ENCODE measurements at places on chromosomes 1 and 21. TPM values are rescaled to one million over a fixed set of nuclear protein-coding genes. Genes with fewer than 3 reads are reported as not detected.
A peak's percentile ranks its signal among the peaks of the same experiment; 100 is the strongest.

DNA sequence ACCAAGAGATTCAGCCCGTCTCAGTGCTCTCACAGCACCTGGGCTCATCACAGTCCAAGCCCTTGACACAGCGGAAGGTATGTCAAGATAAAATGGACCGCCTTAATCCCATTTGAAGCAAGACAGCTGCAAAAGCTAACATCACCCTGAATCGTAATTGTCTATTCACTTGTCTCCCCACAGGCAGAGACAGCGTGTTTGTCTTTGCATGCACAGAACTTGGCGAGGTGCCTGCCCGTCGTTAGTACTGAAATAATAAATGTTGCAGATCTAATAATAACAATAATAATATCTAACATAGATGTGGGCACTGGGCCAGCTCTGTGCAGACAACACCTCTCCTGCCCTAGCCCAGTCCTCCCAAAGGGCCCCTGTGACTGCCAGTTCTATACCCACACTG is 271.7 kb downstream of the NPHP4 start:
- no peak for DNase-seq

ESPN gene
- not detected for total RNA-seq

- DNase-seq, result no peak
Observed at GRCh38 chr1:202704601-202705000, 5.7 kb downstream of the SYT2 start.

DNA sequence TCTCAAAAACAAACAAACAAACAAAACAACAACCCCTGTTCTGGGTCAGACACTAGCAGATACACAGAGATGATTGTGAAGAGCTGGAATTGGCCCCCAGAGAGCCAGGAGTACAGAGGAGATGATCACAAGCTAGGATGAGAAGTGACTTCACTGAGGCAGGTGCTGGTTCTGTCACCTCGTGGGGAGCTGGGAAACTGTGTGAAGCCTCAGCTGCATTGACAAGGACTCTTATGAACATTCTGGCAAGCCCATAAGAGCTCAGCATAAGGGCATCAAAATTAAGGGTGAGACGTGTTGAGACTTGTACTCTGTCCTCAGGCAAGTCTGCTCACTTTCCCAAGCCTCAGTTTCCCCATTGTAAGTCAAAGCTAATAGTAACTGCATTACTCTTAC is 14.7 kb upstream of the PTP4A2 start:
- no peak for DNase-seq

DNA sequence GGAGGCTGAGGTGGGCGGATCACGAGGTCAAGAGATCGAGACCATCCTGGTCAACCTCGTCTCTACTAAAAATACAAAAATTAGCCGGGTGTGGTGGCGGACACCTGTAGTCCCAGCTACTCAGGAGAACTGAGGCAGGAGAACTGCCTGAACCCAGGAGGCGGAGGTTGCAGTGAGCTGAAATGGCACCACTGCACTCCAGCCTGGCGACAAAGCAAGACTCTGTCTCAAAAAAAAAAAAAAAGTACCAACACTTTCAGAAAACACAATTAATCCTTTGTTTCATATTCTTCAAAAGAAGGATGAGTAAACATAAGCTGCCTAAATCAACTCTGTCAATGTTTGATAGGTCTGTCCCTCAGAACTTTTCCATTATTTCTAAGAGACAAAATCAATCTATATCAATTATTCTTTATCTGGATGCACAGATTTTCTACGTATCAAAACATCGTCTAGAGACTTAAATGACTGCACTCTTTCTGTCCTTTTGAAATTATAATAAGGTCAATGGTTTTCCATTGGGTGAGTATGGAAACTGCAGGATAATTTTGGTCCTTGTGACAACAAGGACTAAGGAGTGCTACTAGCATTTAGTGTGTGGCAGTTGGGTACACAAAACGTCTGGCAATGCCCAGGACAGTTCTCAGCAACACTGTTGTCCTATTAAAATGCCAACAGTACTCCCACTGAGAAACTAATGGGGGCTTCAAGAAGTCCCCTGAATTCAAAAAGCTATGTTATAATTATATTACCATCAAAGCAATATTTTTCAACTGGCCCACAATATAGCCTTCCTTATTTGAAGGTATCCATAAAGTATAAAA is 40.7 kb downstream of the LPGAT1 start:
- DNase-seq, result no peak

GRCh38 chr1:110393286-110393685 is 2.5 kb upstream of the SLC16A4 start:
- DNase-seq, result no peak

- no peak for DNase-seq
Observed at GRCh38 chr21:38282921-38283320, 26.1 kb downstream of the KCNJ15 start.

- no peak for DNase-seq
Observed at GRCh38 chr1:221992427-221992826, 250.5 kb upstream of the DUSP10 start.

UHMK1 gene
- 62.1 TPM for total RNA-seq

GRCh38 chr21:38853421-38853919 is 47.7 kb downstream of the ETS2 start:
- DNase-seq, result peak; percentile 98

DNA sequence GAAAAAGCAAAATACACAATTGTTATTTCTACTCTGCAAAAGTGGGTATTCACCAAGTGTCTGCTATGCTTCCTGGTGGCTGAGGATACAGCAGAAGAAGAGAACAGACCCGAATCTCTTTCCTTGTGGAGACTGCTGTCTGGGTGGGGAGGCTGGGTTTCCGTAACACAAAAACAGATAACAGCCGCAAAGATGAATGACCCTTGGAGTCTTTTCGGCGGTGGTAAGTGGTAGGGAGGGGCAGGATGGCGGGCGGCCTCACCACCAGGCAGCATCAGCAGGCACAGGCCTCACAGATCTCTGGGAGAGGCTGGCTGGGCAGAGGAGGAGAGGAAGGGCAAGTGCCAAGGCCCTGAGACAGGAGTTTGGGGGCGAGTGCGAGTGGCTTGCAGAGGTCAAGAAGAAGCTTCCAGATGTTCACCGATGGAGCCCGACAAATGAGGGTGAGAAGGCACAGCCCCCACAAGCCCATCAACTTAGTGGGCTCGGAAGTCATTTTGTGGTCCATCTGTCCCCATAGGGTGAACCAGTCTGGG is 164.2 kb downstream of the RHOU start:
- no peak for DNase-seq

DNA sequence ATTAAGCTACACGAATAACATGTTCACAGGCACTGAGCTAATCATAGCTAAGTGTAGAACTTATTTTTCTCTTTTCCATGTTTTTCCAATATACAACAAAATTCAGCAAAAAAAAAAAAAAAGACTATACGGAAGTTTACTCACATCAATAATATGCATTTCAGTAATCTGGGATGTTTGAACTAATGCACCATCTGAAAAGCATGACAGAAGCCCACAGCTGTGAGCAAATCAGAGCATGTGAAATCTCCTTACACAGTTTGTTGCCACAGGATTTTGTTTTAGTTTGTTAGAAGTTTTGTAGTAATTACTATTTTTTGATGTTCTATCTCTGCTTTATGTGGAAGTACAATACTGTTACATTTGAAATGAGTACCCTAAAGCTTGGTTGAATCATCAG is 1051.7 kb downstream of the TTLL7 start:
- no peak for DNase-seq

DNA sequence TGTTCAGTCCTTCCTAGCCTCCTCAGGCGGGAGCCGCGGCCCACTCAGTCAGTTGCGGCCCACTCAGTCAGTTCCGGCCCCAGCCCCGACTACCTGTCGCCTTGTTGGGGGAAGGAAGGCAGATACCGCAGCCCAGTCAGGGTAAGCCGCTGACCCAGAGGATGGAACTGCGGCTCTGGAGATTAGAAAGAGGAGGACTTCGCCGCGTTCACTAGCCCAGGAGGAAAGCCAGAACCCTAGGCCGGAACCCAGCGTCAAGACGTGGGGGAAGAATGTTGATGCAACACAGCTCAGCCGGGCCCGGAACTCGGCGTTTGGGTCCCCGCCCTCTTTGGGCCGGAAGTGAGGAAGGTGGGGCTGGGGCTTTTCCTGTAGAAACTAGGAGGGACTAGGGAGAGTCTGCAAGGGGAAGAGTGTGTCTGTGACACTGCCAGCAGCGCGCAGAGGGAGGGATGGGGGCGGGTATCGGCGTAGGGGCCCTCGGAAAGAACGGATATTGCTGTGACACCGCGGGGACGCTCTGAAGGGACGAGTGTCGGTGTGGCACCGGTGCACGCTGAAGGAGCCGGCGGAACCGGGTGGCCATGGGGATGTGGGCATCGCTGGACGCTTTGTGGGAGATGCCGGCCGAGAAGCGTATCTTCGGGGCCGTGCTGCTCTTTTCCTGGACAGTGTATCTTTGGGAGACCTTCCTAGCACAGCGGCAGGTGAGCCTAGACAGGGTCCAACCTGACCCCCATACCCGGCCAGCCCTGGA is at the start of gene ZMPSTE24:
ZMPSTE24 (plus strand) TSS at position 549 of the 757 bp plus-strand sequence; CDS start at position 585, 36 bp downstream.
- DNase-seq, result peak; percentile 96

KIF21B gene
- total RNA-seq, result 0.50 TPM

DNA sequence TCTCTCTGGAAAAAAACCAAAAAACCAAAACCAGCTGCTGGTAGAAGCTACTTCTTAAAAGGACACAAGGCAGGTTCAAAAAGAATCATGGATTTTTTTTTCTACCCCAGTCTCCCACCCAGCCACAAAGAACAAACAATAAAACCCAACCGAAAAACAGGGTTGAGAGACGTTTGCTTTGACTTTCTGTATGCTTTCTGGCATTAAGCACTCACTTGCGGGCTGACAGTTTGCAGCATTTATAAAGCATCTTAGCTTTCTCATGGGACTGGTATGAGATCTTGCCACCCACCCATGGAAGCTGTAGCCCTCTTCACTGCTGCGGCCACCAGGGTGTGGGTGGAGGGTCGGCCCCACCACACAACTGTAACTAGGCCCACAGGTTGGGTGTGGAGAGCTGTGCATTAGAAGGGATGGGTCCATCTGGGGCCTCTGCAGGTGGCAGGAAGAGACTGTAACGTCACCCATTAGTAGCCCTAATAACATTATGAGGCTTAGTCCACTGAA is 165.7 kb downstream of the RHOU start:
- DNase-seq, result no peak

DNA sequence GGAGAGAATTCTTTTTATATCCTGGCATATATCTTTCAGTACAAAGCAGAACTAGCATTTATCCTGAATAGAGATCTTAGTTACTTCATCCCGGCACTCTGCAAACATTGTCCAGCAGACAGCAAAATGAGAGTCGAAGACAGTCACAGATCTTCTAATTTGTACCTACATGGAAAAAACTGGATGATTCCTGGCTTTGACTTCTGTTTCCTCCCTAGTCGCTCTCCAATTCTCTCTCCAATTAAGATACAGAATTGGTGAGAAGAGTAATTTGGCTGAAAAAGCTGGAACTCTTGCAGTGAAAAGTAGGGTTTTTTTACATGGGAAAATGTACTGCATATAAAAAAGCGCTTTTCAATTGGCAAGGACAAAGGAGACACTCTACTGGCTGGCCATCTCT is 151.1 kb upstream of the C8B start:
- no peak for DNase-seq

C8A gene
- not detected for total RNA-seq

LCE3D gene
- total RNA-seq, result not detected

MROH9 gene
- total RNA-seq, result not detected

ZNF683 gene
- total RNA-seq, result not detected

TNFRSF8 gene
- 0.29 TPM for total RNA-seq

DNA sequence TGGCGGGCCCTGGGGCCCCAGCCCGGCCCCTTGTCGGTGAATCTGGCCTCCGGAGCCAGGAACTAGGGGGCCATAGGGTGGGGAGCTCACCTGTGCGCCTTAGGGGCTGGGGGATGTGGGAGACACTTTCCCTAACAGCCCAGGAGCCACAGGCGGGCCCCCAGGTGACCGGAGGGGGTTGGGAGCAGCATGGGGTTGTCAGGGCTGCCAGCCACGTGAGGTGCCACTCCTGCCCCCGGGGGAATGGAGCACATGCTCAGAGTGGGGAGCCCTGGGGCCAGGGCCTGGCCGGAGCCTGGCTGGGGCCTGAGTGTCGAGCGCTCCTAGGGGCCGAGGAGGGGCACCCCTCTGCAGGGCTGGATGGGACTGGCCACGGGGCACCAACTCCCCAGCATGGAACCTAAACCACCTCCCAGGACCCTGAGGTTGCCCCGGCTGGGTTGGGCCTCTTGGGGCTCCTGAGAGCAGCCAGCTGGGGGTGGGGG is 19.9 kb downstream of the PRXL2B start:
- DNase-seq, result no peak

DNA sequence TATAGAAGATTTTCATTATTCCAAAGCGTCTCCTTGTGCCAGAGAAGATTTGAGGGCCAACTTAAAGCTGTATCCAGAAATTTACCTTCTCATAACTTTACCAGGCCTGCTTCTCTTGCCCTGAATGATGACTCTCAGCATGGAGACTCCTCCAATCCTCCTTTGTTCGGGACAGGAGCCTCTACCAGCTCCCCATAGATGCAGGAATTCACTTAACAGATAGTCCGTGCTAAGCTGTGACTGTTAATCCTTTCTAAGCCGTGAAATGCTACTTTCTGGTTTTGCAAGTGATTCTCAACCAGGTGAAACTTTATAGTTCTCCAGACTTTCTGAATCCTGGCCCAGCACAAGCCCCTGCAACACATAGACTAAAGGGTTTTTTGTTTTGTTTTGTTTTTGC is 31.8 kb upstream of the KCND3 start:
- DNase-seq, result no peak

DNA sequence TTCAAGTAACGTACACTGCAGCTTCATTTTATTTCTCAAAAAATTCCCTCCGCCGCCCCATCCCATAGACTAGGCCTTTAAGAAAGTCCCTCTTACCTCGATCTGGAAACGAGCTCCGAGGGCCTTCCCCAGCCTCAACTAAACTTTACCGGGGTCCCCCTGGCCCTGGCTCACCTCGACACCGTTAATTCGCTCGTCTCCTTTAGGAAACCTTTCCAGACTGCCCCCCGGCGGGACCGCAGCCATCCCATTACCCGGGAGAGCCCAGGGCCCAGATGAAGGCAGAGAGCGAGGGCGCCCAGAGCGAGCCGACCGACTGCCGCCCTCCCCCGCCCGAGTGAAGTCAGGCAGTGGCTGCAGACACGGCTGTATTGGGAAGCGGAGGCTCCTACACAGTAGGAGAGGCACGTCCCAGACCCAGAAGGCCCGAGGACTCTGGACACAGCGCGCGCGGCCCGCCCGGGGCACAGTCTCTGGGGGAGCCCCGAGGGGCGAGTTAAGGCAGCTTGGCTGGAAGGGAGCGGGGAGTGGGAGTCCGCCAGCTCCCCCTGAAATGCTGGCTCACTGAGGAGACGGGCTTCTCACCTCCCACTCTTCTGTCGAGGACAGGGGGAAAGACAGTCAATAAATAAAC is 14.6 kb downstream of the SEMA6C start:
- peak; percentile 39 for DNase-seq

DNA sequence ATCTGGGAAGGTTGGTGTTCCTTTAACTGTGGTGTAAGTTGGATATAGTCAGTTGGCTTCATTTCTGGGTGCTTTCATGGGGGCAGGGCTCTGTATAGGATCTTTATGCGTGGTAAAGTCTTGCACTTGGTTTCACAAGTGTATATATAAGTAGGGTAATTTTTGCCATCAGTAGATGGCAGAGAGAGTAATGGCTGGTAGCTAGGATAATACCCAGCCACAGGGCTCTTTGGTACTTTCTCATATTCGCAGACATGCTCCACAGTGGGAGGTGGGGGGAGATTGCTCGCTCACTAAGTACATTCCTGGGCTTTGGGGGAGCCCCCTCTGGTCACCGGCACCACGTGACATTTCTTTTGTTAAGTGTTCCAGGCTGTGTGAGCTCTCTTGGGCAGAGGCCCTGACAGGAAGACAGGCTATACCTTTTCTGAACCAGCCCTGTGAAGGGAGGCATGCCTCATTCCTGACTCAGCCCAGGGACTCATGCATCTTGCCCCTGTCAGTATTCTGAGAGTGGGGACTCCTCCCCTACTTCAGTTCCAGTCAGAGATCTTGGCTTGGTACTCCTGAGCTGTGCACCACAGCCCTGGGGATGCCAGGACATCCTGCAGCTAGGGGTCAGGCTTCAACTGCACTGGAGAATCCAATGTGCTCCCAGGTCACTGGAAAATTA is 37.6 kb downstream of the FCRL2 start:
- no peak for DNase-seq

Data from psoas muscle (tissue), 8 donors.